Suppressor macrophage treated with lipopolysaccharide for 1 hour (primary cell): ENCODE measurements at places on chromosomes 7 and 10.

- DNase-seq = no peak
These were observed 362.0 kb downstream of the ZNF248 start for GRCh38 chr10:37495415-37495814.

DNA sequence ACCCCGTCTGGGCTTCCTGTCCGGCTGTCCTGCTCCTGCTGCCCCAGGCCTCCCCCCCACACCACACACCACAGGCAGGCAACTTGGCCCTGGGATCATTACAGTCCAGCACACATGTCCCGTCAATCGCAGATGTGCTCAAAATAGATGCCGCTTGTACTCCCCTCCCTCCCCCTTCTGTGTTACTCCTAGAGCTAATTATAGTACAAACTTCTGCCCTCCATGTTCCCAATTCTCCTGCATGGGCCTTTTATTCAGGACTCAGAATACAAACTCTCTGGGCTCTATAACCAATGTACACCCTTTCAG, at the start of gene SYNPO2L:
Gene SYNPO2L (minus strand): TSS at position 40 of the 309 bp plus-strand sequence. CDS start 107 bp downstream, outside the sequence.
- no peak for DNase-seq

GRCh38 chr10:14378387-14378960, 47.8 kb upstream of the FRMD4A start:
- no peak for DNase-seq

- no peak for DNase-seq
These were observed 561.7 kb downstream of the GATA3 start for GRCh38 chr10:8616166-8616565.

DNA sequence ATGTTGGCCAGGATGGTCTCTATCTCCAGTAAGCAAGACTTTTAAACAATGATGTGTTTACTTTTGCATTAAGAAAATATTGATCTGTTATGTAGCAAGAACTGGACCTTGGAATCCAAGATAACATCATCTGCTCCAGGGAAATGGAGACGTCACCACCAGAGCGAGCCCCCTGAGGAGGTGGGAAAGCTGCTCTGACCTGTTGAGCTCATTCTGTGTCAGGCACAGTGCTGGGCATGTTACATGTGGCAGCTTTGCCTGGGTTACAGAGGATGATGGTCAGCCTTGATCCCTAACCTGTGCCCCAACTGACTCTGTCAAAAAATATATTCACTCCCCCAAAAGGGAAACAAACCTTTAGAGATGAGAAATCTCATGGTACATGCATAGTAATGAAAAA, 436.3 kb downstream of the SORCS1 start:
- DNase-seq = no peak
